ENCODE measurements at places on chromosomes 11 and 22.

DNA sequence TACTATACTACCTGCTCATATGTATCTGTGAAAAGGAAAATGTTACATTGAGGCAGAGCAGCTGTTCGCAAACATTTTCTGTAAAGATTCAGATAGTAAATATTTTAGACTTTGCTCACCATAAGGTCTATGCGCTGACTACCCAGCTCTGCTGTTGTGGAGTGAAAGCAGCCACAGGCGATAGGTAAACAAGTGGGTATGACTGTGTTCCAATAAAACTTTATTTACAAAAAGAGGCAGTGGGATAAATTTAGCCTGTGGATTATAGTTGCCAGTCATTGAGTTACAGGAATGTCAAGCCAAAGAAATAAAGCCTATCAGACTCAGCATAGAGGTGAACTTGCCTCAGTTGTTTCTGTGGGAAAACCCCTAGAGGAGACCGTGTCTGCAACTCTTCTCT lies 487.7 kb upstream of the API5 start:
- no peak for DNase-seq

DNA sequence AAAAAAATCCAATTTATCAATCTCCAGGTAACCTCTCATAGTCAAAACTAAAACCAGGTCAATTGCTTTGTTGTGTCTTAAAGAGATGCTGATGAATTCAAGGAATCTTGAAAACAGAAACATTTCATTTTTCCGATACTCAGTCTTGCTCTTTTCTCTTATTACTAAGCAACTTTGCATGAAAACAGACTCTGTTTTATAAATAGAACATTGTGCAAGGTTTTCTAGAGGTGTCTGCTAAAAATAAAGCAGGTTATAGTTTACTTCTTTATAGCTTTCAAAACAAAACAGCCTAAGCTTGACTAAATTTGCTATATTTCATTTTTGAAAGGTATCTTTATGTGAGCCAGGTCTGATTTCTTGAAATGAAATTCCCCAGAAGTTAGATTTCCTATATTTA lies 109.3 kb downstream of the ARL14EP start:
- DNase-seq: no peak

DNA sequence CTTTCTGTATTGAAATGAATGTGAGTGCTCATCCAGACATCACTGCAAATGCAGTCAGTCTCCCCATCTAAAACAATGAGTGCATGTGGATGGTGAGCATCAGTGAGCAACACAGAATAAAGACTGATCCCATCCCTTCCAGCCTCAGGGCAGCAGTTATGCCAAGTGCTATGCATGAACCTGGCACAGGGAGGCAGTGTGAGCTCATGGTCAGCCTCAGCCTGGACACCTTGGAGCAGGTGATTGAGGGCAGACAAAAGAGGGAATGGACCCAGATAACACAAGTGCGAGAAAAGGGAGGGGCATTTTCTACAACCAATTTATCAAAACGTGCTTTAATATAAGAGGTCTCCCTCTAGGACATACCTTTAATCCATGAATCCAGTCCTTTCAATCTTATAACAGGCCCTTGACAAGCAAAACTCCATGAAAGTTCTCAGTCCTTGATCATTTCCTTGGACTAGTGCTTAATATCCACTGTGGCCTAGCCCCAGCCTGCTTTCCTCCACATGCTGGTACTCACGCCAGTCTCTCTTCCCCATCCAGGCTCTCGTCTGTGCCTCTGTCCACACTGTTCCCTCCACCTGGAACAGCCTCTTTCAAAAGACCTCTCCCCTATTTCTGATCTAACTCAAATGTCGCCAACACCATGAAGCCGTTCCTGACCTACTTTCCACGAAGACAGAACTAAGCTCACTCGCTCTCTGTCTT lies 50.5 kb upstream of the LRRC55 start:
- DNase-seq: no peak

- no peak for DNase-seq
Observed at GRCh38 chr22:49390954-49391353, 436.7 kb downstream of the BRD1 start.

GRCh38 chr11:59012398-59013265 lies 73.3 kb downstream of the GLYATL1 start:
- no peak for DNase-seq

- no peak for DNase-seq
Observed at GRCh38 chr22:38088629-38089473, 4.9 kb upstream of the SLC16A8 start.

DNA sequence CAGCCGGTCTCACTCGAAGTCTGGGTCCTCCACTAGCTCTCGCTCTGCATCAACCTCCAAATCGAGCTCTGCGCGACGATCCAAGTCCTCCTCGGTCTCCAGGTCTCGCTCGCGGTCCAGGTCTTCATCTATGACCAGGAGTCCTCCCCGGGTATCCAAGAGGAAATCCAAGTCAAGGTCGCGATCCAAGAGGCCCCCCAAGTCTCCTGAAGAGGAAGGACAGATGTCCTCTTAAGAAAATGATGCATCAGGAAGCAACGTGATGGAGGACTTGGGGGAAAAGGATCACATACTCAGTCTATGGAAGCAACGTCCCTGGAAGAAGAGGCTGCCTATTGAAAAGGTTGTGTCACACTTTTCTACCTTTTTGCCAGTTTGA lies 1.1 kb downstream of the SRSF8 start:
- no peak for DNase-seq

- no peak for DNase-seq
Observed at GRCh38 chr11:94802501-94802900, 34.3 kb downstream of the AMOTL1 start.

- peak; percentile 54 for DNase-seq
Observed at GRCh38 chr22:24803064-24803542, 2.9 kb upstream of the SGSM1 start.

- DNase-seq: no peak
Observed at GRCh38 chr11:35624316-35624715, 6.1 kb downstream of the FJX1 start.

DNA sequence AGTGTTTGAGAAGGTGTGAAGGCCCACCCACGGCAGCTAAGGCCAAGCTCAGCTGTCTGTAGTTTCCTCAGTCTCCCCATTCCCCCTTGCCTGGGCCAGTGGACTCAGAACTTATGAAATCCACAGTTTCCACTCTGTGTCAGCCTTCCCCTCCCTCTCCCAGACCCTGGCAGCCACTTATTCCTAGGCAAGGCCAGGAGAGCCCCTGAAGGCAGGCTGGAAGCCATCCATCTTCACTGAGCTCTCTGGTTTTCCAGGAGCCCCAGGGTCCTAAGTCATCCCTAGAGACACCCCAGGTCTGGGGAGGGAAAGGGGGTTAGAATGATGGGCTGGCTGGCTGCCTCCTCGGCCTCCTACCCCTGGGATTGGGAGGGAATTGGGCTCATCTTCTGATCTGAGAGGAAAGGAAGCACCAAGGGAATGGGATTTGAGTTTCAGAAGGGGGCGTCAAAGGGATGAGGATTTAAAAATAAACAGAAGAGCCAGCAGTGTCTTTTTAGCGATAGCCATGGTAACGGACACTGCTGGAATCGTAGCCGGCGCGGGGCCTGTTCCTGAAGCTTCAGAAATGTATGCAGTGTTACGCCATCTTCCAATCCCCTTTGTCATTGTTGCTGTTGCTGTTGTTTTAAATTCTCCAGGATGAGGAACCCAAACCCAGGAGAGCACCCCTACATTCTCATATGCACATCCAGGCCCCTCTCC lies 561.1 kb upstream of the CADM1 start:
- DNase-seq: no peak

- peak; percentile 22 for DNase-seq
Observed at GRCh38 chr11:108135845-108136544, 14.6 kb downstream of the ACAT1 start.

DNA sequence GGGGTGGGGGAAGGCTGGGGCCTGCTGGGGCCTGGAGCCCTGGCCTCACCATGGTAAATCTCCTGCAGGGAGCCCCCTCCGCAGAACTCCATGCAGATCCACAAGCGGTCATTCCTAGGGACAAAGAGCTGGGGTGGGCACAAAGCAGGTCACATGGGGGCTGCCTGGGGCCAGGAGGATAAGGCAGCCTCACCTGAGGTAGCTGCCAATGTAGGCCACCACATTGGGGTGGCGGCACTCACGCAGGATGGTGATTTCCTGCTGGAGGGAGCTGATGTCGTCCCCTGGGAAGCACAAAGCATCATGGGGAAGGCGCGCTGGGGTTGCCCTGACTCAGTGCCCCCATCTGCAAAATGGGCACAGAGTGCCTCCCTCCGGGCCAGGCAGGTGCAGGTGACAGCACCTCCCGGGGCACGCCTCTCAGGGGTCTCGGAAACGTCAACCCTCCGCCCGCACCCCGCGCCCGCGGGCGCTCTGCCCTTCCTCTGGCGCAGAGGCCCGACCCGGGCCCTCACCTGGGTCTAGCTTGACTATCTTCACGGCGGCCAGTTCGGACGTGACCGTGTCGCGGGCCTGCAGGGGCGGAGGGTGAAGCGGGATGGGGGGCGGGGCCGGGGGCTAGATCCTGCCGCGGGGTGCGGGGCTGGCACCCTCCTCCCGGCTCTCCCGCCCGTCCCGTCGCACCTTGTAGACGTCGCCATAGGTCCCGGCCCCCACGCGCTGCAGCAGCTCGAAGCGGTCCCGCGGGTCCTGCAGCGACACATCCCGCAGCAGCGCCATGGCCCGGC lies 450 bp downstream of the MAP4K2 start:
- DNase-seq: no peak

GRCh38 chr11:97224396-97224795 lies 834.6 kb downstream of the JRKL start:
- DNase-seq: no peak

- DNase-seq: peak; percentile 26
Observed at GRCh38 chr22:17057959-17058814, 26.6 kb upstream of the IL17RA start.

GRCh38 chr11:20627026-20627425 lies 27.6 kb downstream of the SLC6A5 start:
- no peak for DNase-seq

DNA sequence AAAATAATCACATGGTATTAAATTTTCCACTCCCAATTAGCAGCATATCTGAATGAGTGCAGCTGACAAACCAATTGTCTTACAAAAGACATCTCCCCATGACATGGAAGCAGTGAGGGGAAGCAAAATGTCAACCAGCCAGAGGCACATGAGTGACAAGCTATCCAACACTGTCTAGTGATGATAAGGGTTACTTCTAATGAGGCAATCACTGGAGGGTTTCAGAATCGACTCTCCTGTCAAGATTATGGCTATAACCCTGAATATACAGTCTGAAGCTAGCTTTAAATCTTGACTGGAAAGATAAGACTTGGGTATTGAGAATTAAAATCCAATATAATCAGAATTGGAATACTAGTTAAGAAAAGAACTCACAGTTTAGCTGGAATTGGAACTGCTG lies 50.3 kb downstream of the AMBRA1 start:
- no peak for DNase-seq

All from activated CD4-positive, alpha-beta T cell treated with anti-CD3 and anti-CD28 coated beads, Interleukin-2, amount 50 U/mL, for 4 hours (primary cell).